ENCODE measurements at places on chromosomes 2 and 18.

DNA sequence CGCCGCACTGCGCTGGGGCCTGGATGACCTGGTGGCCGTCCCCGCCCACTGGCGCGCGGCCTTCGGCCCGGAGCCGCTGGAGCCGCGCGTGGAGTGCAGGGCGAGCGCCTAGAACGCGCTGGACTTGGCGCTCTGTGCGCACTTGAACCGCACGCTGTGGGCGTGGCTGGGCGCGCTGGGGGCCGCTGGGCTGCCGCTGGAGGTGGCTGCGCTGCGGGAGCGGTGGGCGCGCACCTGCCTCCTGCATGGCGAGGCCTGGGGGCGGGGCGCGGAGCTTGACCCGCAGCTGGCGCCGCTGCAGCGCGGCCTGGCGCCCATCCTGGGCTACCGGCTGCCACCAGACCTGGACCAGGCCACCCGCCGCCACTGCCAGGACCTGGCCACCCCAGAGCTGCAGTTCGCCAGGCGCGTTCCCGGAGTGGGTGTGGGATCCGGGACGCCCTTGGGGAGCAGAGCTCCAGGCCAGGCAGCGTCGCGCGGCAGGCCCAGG lies 9.9 kb downstream of the AQP12B start:
- no peak for DNase-seq

DNA sequence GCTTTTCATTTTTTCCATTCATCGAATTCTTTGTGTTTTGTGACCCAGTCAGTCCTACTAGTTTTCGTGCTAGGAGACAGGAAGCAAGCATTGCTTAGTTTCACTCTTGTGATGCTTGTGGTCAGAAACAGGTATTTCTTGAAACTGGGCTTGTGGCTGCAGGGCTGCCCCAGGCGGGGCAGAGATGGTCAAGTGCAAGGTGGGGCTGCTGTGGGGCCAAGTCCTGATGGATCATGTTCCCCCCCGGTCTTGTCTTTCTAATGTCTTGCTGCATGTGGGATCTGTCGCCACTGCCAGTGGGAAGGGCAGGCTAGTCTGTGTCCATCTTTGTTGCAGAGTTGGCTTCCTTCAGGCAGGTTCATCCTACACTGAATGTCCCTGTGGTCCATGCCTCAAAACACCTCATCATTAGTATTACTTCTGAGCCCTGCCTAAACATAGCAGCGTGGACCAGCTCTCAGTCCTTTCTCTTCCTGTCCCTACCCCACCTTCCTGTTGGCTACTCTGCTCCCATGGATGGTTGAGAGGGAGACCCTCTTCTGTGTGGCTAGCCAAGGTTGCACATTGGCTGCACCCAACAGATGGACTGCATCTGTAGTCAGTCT lies 38.7 kb downstream of the INPP4A start:
- no peak for DNase-seq

DNA sequence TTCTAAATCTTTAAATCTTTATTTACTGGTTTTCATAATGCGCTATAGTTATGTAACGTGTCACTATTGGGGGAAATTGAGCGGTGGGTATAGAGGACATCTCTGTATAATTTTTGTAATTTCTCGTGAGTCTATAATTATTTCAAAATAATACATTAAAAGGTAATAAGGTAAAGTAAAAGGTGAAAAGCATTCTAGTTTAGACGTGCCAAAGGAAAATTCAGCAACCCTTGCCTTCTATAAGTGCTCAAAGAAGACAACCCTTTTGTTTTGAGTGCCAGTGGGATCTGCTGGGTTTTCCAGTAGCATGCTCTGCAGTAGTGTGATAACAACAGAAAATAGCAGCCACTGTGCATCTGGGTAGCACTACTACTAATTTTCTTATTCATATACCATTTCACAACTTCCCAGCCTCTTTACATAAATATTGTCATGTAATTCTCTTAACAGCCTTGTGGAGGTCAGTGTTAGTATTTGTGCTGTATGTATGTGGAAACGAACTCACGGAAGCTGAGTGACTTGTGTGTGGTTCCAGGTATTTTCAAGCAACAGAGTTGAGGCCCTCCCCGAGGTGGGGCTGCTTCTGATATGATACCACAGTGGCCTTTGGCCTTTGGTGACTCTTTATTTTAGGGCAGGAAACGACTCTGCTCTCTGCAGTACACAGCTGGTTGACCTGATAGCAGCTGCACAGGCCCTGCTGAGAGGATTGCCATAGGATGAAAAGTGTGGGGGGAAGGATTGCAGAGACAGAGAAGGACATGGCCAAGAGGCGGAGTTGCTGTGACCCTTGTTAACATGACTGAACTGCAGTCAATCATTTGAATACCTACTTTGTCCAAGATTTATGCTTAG lies 104.5 kb downstream of the TDRD15 start:
- no peak for DNase-seq

GRCh38 chr18:13531681-13532325 lies 194.6 kb downstream of the FAM210A start:
- DNase-seq = no peak

GRCh38 chr2:74033375-74033774 lies 48.7 kb downstream of the TET3 start:
- DNase-seq = no peak

- no peak for DNase-seq
These were observed 264.9 kb downstream of the ICOS start for GRCh38 chr2:204201507-204201906.

DNA sequence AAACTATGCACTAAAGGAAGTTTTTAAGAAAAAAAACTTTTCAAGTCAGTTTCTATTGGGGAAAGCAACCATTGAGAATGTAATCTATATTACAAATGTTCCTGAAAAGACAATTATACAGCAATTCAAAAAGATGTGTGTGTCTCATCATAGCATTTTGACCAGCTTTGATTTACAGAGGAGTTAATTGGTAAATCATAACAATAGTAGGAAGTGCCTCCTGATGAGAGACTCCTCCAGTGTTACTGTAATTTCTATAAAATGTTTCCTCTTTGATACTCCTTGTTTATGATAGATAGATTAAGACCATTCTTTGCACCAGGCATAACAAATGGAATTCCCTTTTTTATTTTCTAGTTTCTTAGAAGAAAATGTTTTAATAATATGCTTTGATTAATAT lies 249.9 kb downstream of the CALCRL start:
- DNase-seq = no peak

GRCh38 chr2:221377066-221377465 lies 195.0 kb downstream of the EPHA4 start:
- no peak for DNase-seq

DNA sequence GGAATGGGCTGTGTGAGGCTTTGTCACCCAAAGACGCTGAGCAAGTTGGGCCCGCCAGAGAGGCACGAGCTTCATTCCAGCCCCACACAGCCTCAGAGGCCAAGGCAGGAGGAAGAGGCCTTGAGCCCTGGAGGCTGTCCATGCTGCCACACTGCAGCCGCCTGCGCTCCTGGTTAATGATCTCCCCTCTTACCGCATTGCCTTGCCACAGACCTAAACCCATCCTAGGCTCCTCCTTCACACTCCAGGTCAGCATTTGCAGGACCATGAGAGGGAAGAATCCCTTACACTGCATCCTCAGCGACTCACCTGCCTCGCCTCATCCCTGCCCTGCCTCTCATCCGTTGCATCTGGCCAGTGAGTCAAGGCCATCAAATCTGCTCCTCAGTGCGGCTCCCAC lies 24.6 kb downstream of the KIF3C start:
- no peak for DNase-seq

- DNase-seq = no peak
These were observed 237.3 kb upstream of the SALL3 start for GRCh38 chr18:78742218-78742745.

All from stimulated activated effector memory CD8-positive, alpha-beta T cell treated with anti-CD3 and anti-CD28 coated beads, Interleukin-12 subunit alpha, Interleukin-12 subunit beta, amount 100 ng/mL, for 72 hours (primary cell).